ENCODE measurements at places on chromosomes 2 and 18.

DNA sequence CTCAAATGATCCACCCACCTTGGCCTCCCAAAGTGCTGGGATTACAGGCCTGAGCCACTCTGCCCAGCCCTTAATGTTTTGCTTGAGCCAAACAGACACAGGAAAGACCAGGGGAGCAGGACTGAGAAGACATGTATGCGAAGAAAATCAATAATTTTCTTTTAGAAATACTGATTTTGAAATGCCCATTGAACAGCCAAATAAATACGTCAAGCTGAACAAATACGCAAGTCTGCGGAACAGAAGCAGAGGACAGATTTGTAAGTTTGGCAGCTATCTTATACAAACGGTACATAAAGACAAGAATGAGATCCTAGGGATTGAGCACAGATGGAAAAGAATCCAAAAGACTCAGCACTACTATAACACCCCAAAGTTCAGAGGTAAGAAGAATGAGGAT, 20.8 kb downstream of the SF3B1 start:
- no peak for DNase-seq

DNA sequence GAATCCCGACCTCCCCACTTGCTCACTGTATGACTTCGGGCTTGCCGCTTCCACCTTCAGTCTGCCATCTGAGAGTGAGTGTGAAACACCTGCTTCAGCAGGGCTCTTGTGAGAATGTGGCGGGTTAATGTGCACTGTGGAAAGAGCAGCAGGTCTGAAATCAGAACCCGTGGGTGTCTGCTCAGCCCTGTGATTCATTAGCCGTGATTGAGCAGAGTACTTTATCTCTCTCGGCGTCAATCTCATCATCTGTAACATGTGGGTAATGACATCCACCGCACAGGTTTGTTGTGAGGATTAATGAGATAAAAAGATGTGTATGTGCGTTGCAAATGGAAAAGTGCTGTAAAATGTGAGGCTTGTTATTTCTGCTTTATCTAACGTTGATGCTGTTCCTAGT, 128.6 kb downstream of the LRATD1 start:
- DNase-seq: no peak

DNA sequence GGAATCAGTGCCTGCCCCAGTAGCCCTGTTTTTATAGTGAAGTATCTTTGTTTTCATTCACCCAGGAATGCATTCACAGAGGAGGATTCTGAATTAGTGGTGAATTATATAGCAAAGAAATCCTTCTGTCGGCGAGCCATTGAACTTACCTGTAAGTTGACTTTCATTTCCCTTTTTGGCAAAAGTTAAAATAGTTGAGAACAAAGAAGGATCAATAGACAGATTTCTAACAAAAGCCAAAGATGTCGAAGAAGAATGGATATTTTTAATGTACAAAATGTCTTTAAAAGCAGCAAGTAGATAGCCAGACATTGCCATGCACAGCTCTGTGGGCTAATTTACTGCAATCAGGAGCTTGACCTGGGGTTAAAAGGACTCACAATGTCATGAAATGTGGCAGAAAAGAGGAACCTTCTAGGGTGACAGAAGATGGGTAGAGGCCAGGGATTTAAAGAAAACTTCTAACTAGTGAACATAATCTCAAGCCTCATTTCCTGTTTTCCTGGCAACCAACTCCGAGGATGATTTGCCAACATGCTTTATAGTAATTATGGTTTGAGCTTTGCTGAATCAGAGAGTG, 53.8 kb upstream of the TMEM87B start:
- DNase-seq: no peak

DNA sequence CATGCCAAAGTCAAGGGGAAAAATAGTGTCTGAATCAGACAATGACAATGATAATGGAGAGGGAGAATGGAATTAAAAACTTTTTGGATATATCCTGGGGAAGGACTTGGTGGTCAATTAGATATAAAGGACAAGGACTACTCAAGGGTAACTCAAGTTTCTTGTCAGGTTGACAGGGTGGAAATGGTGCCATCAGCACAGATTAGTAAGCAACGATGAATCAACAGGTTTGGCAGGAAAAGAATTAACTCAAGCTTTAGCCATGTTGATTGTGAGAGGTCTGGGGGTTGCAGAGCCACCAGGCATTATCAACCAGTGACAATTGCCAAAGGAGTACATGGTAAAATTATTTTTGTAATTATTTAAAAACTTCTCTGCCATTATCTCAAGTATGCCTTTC, 35.8 kb upstream of the SPATS2L start:
- no peak for DNase-seq

DNA sequence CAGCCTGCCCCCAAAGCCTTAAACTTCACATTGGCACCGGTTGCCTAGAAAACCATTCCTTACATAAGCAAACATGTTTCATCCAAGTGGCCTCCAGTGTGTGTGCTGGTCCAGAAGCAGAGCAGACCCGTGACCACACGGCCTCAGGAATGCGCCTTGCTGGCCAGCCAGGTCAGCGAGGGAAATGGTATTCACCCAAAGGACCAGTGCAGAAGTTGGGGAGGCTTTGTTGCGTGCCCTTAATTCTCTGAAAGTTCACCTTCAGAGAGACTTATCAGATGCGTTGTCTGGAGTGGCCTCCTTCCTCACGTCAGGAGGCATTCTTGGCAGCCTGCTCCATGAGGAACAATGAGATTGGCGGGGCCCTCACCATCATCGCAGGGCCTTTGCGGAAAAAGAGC, 25.9 kb downstream of the NRP2 start:
- no peak for DNase-seq

- DNase-seq: no peak
These were observed 102.1 kb upstream of the CDC42EP3 start for GRCh38 chr2:37773371-37774130.

- peak; percentile 39 for DNase-seq
These were observed 24.1 kb upstream of the KANSL1L start for GRCh38 chr2:210195101-210195852.

- DNase-seq: peak; percentile 26
These were observed 400.5 kb downstream of the TMX3 start for GRCh38 chr18:68314403-68314802.

GRCh38 chr2:137952586-137953129, 11.6 kb upstream of the HNMT start:
- DNase-seq: no peak

GRCh38 chr2:5933669-5934068, 241.5 kb downstream of the SOX11 start:
- no peak for DNase-seq

GRCh38 chr18:65704046-65704445, 46.8 kb upstream of the CDH7 start:
- no peak for DNase-seq

DNA sequence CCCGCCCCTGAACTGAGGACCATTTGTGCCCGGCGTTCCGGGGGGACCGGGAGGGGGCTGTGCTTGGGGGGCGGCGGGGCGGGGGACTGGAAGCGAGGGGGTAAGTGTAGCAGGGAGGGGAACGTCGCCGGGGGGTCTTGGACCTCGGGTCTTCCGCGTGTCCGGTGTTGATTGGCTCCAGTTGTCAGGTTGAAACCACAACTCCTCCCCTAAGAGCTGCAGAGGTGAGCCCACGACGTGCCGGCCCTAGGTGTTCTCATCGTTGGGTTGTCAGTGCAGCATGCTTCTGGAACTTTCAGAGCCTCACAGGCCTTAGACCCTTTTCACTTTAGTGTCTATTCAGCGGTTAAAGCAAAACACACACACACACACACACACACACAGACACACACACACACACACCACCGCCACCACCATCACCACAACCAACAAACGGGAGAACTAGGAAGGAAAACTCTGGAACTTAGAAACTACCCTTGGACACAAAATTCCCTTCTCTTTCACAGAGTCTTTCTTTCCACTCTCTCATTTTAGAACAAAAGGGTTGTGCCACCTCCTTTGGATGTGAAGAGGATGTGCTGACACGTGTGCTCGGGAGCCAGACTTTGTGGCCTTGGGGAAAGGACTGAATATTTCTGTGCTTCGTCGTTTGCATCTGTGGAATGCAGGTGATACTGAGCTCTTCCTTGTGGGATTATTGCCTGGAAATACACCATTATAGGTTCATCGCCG, 6.7 kb upstream of the DLX2 start:
- DNase-seq: no peak

GRCh38 chr2:46364797-46365457, 67.7 kb downstream of the EPAS1 start:
- peak; percentile 46 for DNase-seq

DNA sequence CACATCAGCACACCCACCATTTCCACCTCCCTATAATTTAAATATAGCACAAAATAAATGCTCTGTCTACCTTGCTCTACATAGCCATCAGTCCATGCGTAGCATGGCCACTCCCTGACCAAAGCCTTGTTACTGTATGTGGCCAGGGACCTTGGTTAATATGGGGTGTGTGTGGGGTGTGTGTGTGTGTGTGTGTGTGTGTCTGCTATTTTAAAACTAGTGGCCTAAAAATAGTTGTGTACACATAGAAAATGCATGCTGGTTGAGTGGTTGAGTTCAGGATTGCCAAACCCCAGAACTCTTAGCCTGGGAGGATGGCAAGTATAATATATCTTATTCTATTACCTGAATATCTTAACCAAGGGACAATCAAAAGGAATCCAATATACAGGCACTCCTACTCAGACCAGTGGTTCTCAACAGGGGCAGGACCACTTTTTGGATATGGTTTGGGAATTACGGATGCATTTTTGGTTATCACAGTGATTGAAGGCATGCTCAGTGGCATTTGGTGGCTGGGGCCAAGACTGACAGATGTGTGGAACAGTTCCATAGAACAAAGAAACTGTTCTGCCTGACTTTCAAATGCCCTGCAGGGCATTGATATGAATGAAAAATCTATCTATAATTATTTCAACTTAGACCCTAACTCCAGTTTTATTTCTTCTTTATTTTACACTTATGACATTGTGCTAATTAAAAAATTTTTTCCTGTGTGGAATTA, 72.3 kb upstream of the PSME4 start:
- no peak for DNase-seq

- DNase-seq: peak; percentile 29
These were observed 204.8 kb downstream of the TFCP2L1 start for GRCh38 chr2:121080013-121080772.

- DNase-seq: peak; percentile 87
These were observed 67.2 kb downstream of the KCTD1 start for GRCh38 chr18:26480897-26481795.

DNA sequence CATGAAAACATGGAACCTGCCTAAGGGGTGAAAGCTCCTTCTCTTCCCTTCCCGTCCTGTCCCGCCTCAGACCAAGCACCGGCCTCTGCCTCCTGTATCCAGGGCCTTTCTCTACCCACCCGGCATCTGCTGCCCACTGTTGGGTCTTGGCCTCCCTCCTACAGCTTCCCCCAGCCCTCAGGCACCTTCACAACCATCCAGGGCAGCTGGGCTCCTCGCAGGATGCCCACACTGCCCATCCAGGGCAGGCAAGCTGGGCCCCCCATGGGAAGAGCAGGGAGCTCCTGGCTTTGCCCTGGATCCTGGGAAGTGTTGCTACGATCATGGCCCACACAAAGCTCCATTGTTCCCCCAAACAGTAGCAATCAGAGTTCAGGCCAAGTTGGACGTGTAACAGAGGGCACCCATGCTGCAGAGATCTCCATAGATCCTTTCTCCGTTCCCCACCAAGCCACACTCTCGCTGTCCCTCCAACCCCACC, 206.6 kb downstream of the NDUFA10 start:
- DNase-seq: no peak

DNA sequence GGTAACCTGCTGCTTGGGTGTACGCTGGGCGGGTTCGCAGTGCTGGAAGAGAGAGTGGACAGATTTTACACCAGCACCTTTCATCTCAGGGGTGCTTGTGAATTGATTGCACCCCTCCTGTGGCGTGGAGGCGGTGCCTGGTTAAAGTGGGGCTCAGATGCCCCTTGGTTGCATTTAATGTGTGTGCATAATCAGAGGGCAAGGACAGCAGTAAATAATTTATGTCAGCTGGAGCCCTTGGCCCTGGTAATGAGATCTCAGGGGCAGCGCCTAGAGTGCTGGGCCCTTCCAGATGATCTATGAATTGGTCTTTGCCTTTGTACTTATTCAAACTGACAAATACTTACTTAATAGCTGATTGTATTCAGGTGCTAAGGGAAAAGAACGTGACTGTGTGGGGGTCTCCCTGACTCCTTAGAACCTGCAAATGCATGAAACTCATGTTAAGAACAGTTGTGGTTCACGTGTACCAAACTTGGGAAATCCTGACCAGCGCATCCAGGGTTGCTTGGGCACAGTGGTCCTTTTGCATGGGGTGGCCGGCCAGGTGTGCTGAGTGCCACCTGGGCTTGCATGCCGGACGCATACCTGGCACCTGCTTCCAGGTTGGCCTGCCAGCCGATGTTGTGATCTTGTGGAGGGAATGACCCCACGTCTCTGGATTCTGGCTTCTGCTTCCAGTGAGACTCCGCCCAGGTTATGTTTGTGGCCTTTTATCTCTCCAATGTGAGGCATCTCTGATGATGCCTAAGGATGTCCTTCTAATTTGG, 118.5 kb downstream of the AGAP1 start:
- DNase-seq: no peak

DNA sequence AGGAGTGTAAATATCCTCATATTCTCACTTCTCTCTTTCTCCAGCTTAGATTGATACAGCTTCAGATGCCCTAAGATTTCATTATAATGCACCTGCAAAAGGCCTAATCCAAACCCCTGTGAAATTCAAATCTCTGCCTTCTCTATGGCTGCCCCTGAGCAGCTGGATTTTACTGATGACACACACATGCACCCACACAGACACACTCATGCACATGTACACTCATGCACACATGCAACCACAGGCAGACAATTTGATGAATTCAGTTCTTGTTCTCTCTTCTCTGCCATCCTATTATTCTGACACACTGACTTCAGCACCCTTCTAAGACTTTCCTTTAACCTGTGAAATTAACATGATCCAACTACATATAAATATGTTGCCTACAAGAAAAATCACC, 563.2 kb downstream of the RNF144A start:
- no peak for DNase-seq

DNA sequence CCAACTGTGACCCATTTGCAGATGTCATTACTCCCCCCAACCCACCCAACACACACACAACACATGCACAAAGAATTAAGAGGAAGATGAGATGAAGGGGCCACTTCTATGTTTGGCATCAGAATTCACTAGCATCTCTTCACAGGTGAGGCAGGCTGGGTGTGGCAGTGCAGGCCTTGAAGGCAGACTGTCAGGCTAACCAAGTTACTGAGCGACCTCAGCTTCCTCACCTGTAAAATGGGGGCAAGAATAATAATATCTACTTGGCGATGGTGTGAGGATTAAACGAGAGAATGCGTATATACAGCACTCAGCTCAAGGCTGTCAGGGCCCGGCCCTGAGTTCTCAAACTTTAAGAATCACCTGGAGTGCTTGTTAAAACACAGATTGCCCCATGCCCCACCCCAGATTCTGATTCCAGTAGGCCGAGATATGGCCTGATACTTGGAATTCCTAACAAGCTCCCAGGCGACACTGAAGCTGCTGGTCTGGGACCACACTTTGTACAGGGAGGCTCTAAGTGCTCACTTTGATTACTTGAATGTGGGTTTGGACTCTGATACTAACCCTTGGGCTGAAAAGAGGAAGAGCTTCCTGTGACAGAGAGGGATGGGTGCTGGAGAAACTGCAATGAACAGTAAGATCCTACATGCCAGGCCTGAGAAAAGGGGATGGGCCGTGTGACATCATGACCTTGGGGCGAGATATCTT, 1.1 kb downstream of the ACTG2 start:
- DNase-seq: no peak

Data from HFFc6 (cell line).